Amniotic stem cell (primary cell): ENCODE measurements at places on chromosomes 4 and X.

GRCh38 chr4:36533944-36534343 is 252.5 kb downstream of the DTHD1 start:
- no peak for DNase-seq

DNA sequence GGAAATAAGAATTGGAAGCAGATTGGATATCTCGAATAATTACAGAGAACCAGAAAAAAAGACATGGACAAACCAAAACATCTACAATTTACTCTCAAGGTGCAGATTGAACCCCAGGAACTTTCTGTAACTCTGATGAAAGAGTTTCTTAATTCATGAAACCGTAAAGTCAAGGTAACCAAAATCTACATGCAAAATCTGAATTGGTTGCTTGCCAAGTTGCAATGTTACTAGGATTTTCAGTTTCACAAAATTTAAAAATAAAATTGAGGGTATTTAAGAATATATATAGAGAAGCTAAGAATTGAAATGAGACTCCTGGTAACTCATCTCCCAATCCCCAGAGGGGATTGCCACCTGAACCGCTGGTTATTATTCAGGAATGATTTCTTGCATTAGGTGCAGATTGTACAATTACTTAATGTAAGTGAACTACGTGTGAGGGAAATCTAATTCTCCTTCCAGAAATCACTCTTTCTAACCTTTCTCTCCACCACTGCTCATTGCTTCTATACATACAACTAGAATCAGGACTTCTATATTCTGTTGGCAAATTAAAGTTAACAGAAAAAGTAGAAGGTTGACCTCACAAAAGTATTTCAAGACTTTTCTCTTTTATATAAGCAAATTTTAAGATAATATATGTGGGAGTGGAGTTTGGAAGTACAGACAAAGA is 221.5 kb upstream of the NDST4 start:
- no peak for DNase-seq

GRCh38 chr4:13541720-13542576 is 2.4 kb downstream of the NKX3-2 start:
- no peak for DNase-seq

DNA sequence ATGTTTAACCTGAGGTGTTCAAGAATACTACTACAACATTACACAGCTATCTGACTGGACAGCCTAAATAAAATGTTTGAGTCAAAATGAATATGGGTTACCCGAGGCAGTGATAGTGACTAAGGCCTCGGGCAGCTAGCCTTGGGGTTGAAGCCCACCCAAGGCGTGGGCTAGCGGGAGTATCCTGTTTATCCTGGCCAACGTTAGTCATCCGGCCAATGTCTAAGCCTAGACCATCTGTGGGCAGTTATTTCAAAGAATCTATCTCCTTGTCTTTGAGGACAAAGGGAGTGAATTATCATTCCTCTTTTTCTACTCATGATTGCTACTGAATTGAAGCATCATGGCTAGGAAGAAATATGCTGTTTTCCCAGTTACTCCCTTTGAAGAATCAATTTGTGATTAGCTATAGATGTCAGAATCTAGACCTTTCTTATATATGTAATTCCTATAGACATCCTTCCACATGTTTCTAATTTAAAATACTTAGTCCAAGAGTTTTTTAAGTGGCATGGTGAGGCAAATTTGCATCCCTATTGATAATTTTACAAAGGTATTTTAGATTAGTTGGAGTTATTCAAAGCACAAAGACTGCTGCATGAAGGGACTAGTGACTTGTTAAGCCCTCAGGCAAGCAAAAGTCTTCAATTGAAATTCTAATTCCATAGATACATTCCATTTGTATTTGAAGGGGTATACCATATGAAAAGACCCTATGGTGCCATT is 6.0 kb upstream of the PDGFC start:
- DNase-seq = no peak

- DNase-seq = no peak
Measured at GRCh38 chrX:9108054-9108453, 74.1 kb upstream of the FAM9B start.

GRCh38 chrX:7264399-7264798 is 116.4 kb upstream of the PUDP start:
- DNase-seq = no peak

GRCh38 chr4:19924761-19925160 is 326.9 kb upstream of the SLIT2 start:
- no peak for DNase-seq

DNA sequence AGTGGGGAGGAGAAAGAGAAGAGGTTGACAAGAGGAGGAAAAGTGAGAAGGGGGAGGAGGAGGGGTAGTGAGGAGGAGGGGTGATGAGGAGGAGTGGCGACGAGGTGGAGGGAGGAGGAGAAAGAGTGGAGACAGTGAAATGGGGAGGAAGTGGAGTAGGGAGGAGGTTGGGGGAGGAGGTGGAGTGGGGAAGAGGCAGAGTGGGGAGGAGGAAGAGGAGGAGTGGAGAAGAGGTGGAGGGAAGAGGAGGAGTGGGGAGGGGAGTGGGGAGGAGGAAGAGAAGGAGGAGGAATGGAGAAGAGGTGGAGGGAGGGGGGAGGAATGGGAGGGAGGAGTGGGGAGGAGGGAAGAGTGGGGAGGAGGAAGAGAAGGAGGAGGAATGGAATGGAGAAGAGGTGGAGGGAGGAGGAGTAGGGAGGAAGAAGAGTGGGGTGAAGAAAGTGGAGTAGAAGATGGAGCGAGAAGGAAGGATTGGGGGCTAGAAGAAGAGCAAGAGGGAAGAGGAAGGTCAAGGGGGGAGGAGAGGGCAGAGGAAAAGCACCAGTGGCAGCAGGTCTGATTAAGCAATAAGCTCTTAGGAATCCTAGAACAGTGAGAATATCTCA is 50.0 kb upstream of the MTNR1A start:
- DNase-seq = no peak

DNA sequence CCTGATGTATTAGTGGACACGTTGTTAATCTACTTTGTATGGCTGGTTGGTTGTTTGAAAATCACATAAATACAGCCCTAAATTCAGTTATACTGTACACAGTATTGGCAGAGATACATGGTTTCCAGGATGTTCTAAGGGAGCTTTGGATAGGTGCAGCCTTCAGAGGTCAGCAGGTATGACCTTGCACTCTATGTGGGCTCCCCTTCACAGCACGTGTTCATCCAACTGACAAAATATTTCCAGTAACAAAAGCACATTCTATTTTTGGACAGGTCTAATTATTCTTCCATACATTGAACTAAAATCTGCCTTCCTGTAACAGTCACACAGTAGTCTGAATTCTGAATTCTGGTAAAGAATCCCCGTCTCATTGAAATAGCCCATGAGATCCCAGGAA is 92.8 kb upstream of the RAPGEF2 start:
- no peak for DNase-seq

GRCh38 chrX:136761421-136761820 is 19.3 kb downstream of the ARHGEF6 start:
- no peak for DNase-seq

- no peak for DNase-seq
Measured at GRCh38 chr4:14772388-14772787, 229.9 kb upstream of the CPEB2 start.

- DNase-seq = no peak
Measured at GRCh38 chrX:115029869-115030570, 12.6 kb upstream of the IL13RA2 start.

GRCh38 chr4:95510145-95510544 is 38.6 kb downstream of the UNC5C start:
- no peak for DNase-seq

- DNase-seq = no peak
Measured at GRCh38 chr4:185730849-185731608, 81.0 kb downstream of the SORBS2 start.

GRCh38 chr4:79013756-79014155 is 74.5 kb upstream of the PAQR3 start:
- DNase-seq = no peak

GRCh38 chr4:6198278-6198677 is 2.1 kb downstream of the JAKMIP1 start:
- no peak for DNase-seq

GRCh38 chrX:30777575-30777974 is 111.5 kb downstream of the TAB3 start:
- no peak for DNase-seq
